ENCODE measurements at places on chromosomes 13 and 19.

DNA sequence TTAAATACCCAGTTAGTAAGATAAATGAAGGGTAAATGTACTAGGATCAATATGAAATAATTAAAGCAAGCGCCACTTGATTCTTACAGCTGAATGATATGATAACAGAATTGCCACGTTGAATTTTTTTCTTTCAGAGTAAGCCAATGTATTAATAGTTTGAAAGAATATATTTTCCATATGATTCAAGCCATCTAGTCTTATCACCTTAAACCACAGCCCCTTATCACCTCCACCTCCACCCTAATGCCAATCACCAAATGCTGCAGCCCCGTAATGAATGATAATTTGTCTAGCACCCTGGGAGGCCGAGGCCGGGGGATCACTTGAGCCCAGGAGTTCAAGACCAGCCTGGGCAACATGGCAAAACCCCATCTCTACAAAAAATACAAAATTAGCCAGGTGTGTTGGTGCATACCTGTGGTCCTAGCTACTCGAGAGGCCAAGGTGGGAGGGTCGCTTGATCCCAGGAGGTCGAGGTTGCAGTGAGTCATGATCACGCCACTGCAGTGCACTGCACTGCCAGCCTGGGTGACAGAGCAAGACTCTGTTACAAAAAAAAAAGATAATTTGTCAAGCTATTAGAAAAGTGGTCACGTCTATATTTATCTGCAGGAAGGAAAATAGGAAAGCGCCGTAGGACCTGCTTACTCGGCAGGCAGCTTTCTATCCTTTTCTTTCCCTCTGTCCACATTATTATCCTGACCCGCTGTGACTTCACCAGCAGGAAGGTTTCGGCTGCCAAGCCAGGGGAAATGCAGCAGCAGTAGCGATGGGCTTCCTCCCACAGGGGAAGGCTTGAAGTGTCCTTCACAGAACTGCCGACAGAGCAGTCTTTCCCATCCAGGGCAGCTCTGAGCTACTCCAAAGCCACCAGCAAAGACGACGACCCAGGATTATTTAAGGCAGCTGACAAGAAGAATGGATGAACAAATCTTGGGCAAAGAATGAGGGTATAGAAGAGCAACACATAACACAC lies 19.7 kb upstream of the CLN5 start:
- no peak for DNase-seq

GRCh38 chr13:81639984-81640582 lies 1299.2 kb upstream of the SPRY2 start:
- no peak for DNase-seq

DNA sequence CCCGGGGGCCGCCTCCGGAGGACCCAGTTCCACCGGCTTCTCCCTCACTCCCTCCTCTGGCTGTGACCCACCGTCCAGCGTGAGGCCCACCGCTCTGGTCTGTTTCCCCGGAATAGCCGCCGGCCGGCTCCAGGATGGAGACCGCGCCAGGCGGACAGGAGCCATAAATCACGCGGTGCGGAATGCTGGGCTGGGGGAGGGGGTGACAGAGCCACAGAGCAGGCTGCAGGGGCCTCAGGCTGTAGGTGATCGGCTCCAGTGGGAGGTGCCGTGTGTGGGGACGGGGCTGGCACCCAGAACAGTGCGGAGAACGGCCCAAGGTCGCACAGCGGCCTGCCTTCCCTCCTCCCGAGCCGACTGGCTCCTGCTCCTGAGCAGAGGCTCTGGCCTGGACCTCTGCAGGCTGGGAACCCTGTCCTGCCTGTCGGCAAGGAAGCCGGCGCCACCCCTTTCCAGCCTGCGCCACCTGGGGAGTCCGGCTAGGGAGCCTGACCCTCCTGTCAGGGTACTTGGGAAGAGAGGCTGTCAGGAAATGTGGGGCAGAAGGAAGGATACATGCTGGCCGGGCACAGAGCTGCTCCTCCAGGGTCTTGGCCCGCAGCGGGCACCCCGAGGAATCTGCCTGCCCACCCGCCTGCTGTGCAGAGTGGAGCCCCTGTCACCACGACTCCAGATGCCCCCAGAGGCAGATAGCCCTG lies 8.3 kb downstream of the PIAS4 start:
- no peak for DNase-seq

DNA sequence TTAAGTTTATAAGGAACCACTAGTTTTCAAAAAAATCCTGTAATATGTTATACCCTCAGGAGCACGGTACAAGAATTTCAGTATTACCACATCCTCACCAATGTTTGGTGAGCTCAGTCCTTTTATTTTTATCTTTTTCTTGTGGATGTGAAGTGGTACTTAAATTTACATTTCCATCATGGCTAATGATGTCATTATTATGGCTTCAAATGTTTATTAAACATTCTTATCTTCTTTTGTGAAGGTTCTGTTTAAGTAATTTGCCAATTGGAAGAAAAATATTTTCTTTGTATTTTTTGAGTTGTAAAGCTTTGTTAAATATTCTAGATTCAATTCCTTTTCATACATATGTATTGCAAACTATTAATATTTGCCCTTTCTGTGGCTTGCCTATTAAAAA lies 291.0 kb downstream of the ENOX1 start:
- DNase-seq, result no peak

DNA sequence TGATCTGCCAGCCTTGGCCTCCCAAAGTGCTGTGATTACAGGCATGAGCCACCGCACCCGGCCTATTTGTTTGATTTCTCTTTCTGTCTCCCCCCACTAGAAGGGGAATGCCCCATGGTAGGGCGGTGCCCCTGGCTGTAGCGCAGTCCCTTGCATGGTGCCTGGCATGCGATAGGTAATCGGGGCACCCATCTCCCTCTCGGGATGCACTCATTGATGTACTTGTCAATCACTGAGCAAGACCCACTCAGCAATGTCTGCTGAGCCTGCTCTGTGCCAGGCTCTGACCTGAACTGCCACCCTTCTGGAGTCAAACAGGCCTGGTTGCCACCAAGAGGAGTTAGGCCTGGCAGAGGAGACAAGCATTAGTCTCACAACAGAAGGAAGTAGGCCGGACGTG lies 19.8 kb downstream of the DNM2 start:
- DNase-seq, result no peak

- no peak for DNase-seq
Measured at GRCh38 chr13:106284358-106284757, 251.1 kb downstream of the EFNB2 start.

DNA sequence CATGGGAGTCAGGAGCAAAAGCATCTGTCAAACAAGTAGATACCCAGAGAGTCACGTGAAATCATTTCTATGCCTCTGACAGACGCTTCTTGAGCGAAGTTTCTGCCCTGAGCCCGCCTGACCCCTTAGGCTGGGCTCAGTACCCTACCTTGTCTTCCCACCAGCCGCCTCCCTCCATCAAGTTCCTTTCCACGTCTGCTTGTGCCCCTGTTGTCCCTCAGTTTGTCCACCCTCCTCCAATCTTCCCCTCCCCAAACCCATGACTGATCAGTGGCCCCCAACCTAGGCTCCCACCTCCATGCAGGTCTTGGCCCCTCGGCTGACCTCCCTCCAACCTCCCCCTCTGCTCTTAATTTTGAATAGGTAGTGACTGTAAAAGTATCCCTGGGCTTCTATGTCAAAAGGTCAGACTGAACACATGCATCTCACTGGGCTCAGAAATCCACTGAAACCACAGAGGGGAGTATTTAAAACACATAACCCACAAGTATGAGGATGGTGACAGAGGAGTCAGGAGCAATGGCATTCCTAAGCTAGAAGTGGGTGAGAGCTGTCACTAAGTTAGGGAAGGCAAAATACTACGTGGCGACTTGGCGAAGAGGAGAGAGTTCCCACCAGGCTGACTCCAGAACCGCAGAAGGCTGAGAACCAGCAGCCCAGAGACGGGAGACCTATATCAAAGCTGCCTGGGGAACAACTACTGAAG lies 1.7 kb upstream of the ZNF446 start:
- no peak for DNase-seq

GRCh38 chr13:50699874-50700663 lies 143.4 kb downstream of the DLEU7 start:
- DNase-seq, result no peak

Data from MG63 (cell line).